Neuronal stem cell (in vitro differentiated cells): ENCODE measurements at places on chromosomes 4 and X.

GRCh38 chr4:146334862-146335449 is 120.6 kb downstream of the REELD1 start:
- H3K4me3 ChIP-seq: no peak overlapping the region
- H3K36me3 ChIP-seq: no peaks in the 10 kb centered on the region
- no peaks in the 10 kb centered on the region for H3K4me1 ChIP-seq
- DNase-seq: no peak

GRCh38 chrX:103734125-103734760 is 23.5 kb downstream of the TMEM31 start:
- no peaks in the 10 kb centered on the region for H3K36me3 ChIP-seq
- H3K27ac ChIP-seq: no peak overlapping the region
- DNase-seq: no peak
- peaks cover 6% of the 10 kb centered on the region for H3K4me1 ChIP-seq
- no peak overlapping the region for H3K4me3 ChIP-seq

DNA sequence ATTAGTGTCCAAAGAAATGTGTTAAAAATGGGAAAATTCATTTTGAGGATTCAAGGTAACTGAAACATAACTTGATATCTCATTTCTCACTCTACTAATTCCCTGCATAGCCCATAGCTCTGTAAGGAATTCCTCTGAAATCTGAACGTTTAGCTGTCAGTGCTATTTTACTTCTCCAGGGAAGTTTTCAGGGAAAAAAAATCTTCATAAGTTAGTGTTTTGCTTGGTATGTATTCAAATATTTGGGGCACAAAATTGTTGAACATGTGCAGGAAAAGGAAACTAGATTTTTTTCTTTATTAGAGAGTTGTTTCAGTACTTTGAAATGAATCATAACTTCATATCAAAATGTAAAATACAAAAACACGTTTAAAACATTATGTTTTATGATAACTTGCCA is 891.4 kb downstream of the CENPC start:
- no peaks in the 10 kb centered on the region for H3K36me3 ChIP-seq
- H3K4me3 ChIP-seq: no peak overlapping the region
- H3K27ac ChIP-seq: no peak overlapping the region
- no peaks in the 10 kb centered on the region for H3K4me1 ChIP-seq

- H3K4me3 ChIP-seq: no peak overlapping the region
- H3K36me3 ChIP-seq: no peaks in the 10 kb centered on the region
- no peaks in the 10 kb centered on the region for H3K27me3 ChIP-seq
- DNase-seq: no peak
- no peak overlapping the region for H3K27ac ChIP-seq
Measured at GRCh38 chr4:123956204-123956603, 559.6 kb downstream of the SPRY1 start.
